ENCODE measurements at places on chromosomes 1 and 21. TPM values are rescaled to one million over a fixed set of nuclear protein-coding genes. Genes with fewer than 3 reads are reported as not detected.

Gene DMBX1
- total RNA-seq = not detected

Gene FMO3
- total RNA-seq = not detected

Gene HRNR
- not detected for total RNA-seq

Gene PSEN2
- total RNA-seq = 3.2 TPM

Gene ITGB2
- 250 TPM for total RNA-seq

- DNase-seq = peak; percentile 36
Measured at GRCh38 chr1:8397511-8397910, 79.6 kb downstream of the SLC45A1 start.

- DNase-seq = no peak
Measured at GRCh38 chr1:25765923-25766589, 33.9 kb upstream of the SELENON start.

GRCh38 chr1:33094971-33095604, 14.1 kb downstream of the AZIN2 start:
- peak; percentile 44 for DNase-seq

DNA sequence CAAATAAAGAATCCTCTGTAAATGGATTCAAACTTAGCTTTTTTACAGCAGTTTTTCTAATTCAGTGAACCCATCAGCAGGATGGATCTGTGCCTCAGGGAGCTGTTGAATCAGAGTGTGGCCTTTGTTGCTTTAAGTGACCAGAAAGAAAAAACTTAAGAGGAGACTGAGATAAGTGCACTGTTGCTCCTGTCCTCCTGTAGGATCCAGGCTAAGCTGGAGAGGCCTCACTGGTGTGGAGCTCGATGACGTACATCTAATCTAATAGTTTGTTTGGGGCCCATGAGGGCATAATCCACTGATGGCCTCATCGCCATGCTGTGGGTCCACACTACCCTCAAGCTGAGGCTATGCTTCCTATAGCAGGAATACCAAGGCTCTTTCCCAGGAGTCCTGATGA, 10.6 kb downstream of the DIP2A start:
- DNase-seq = no peak

DNA sequence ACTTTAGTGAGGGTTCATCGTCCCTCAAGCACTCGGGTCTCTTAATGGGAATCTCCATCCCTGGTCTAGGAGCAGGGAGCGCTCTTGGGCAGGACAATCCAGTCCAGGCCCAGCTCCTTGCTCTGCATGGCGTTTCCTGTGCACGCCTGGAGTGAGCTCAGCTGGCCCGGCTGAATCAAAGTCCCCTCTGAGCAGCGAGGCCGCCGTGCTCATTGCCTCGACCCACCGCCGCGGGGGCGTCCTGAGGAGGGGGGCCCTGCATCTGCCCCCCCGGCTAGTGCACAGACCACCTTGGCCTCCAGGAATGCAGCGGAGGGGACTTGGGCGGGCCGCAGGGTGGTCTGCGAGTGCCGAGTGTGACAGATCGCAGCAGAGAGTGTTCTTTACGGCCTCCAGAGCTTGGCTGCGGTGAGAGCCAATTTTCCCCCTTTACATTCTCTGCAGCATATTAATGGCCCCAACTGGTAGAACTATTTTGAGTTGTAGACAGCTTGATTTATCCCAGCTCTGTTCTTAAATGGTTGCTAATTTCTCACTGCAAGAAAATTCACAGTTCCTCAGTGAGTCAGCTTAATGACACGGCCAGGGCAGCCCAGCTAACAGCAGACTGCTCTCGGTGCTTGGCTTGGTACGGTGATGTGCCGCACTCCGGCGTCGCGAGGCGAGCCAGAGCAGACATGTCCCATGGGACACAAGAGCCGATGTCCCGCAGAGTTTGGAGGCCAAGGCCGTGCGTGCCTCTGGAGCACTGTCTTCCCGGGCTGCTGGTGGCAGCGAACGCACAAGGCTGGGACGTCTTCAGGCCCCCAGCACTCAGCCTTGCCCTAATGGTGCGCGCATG, 39.8 kb downstream of the SNAP47 start:
- DNase-seq = no peak

GRCh38 chr1:212432661-212433576, at the start of gene NENF:
Gene NENF (plus strand): TSS chr1:212432920. CDS start chr1:212432944, 24 bp downstream.
- DNase-seq = peak; percentile 88

GRCh38 chr1:48480504-48480903, 8.5 kb upstream of the SPATA6 start:
- DNase-seq = no peak

GRCh38 chr1:194644528-194644927, 1458.1 kb upstream of the B3GALT2 start:
- no peak for DNase-seq

DNA sequence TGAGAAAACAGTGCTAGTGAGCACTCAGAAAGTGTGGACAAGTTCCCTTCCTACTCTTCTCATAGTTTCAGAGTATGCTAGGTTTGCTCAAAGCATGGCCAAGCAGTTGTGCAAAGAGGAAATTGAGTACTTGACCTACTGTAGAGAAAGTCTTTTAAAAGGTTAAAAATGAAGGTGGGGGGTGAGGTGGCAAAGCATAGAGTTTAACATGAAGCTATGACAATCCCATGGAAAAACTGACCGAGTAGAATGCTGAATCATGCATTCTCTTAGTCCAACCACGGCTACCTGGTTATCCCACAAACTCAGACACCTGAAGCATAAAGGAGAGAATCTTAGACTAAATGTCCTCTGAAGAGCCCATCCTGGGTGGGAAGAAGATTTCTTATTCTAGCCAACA, 79.9 kb downstream of the PTPN14 start:
- DNase-seq = no peak
